Heart right ventricle (tissue), 16 donors: ENCODE measurements at places on chromosomes 13 and 19. TPM values are rescaled to one million over a fixed set of nuclear protein-coding genes. Genes with fewer than 3 reads are reported as not detected.
A peak's percentile ranks its signal among the peaks of the same experiment; 100 is the strongest.

GRCh38 chr19:50003810-50004419 lies 21.3 kb downstream of the VRK3 start:
- DNase-seq, result peak; percentile 16

DNA sequence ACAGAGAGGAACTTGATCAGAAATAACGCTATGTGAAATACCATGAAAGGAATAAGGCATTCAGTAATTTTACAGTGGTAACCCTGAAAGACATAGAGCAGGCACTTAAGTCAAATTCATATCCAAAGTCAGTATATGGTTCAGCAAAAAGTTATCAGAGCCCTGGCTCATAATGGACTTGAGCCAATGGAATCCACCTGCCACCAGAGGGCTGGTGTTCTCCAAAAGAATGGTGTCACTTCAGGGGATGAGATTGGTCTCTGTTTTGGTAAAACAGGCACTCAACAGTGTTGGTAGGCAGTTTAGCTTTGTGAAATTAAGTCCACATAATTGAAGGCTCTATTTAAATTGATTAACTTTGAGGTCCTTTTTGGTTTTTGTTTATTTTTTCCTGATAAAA lies 93.9 kb downstream of the LIG4 start:
- DNase-seq, result no peak

GRCh38 chr13:97111756-97112155 lies 110.4 kb upstream of the MBNL2 start:
- no peak for DNase-seq

The PRKCG gene
- not detected for total RNA-seq
